ENCODE measurements at places on chromosomes 7 and 10. TPM values are rescaled to one million over a fixed set of nuclear protein-coding genes. Genes with fewer than 3 reads are reported as not detected.

DNA sequence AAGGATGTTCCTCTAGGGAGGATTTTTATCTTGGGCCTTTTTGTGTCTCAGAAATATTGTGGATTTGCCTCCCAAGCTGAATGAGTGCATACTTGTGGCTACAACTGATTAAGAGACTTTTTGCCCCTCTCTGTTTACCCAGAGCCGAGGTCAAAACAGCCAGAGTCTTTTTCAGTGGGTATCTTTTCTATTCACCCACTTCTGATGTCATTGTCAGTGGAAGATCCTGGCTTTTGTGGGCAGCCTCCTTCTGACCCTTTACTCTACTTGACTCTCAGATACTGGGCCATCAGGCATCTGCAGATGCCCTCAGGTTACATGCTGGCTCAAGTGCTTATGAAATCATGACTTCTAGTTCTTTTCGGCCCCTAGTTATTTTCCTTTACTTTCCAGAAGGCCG, 19.6 kb upstream of the PIP4K2A start:
- DNase-seq: no peak

GRCh38 chr7:121372376-121373010, 23.6 kb downstream of the FAM3C start:
- DNase-seq: no peak

DNA sequence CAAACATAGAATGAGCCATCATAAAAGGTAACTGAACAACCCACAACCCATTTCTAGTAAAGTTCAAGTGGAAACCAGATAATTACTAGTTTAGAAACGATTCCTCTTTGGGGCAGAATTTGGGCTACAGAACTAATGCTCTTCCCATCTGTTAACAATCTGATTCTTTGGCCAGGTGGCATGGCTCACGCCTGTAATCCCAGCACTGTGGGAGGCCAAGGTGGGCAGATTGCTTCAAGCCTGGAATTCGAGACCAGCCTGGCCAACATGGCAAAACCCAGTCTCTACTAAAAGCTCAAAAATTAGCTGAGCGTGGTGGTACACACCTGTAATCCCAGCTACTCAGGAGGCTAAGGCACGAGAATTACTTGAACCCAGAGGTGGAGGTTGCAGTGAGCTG, 18.5 kb downstream of the CYP51A1 start:
- DNase-seq: no peak

DNA sequence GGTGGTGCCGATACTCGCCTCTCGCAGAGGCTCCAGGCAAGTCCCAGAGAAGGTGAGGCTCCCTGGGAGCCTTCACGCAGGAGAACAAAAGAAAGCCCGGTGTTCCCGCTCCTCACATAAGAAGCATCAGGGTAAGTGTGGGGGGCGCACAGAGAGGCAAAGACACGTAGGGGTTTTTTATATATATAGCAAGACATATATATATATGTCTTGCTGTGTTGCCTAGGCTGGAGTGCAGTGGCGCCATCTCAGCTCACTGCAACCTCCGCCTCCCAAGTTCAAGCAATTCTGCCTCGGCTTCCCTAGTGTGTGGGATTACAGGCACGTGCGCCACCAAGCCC, 61.3 kb downstream of the PDIA4 start:
- DNase-seq: no peak

DNA sequence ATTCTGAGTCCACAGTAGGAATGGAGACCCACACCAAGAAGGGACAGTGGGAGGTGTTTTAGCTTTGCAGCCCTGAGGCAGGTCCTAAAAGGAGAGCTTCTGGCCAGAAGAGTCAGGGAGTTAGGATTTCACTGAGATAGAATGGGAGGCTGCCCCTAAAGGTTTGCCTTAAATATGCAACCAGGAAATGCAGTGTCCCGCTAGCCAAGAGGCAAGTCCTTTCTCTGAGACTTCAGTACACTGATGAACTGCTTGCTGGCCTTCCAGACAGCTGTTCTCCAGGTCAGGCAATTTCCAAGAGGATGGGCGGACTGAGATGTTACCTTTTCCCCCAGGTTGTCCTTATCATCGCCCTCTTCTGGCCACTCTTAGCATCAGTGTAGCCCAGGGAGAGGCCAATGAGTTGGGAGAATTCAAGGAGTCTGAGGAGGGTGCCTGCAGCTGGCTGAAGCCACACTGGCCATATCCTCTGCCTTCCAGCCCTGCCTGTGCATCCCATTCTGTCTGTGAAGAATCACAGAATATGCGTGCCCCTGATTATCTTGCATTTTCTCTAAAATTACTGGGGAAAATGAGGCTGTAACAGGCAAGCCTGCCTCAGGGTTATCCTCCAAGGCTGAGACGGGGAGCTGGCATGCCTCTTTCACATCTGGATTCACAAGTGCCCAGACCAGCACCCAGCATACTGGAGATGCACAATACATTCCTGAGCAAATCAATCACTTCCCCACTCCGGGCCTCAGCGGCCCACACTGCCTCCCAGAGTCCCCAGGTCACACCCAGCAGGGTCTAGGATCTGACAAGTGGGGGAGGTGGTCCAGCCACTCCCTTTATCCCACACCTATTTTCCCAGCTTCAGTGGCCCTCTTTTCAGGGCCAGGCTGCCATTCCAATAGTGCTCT, 2.4 kb downstream of the TLL2 start:
- DNase-seq: peak; percentile 94

GRCh38 chr10:128875030-128875744, 591.9 kb upstream of the MGMT start:
- peak; percentile 6 for DNase-seq

GRCh38 chr10:121326905-121327304, 271.3 kb downstream of the FGFR2 start:
- DNase-seq: no peak

GRCh38 chr7:47720141-47720906, 138.4 kb upstream of the TNS3 start:
- DNase-seq: no peak

- no peak for DNase-seq
Measured at GRCh38 chr10:28719789-28720436, 42.6 kb downstream of the BAMBI start.

- no peak for DNase-seq
Measured at GRCh38 chr7:27802999-27803398, 63.0 kb downstream of the TAX1BP1 start.

SORBS1 gene
- 15.6 TPM for total RNA-seq

CAMK1D gene
- total RNA-seq: 4.5 TPM

SLC12A9 gene
- 36.5 TPM for total RNA-seq

Data from endodermal cell (in vitro differentiated cells).